ENCODE measurements at places on chromosomes 13 and 19.

- DNase-seq = no peak
These were observed 14.5 kb downstream of the FCGBP start for GRCh38 chr19:39919976-39920375.

DNA sequence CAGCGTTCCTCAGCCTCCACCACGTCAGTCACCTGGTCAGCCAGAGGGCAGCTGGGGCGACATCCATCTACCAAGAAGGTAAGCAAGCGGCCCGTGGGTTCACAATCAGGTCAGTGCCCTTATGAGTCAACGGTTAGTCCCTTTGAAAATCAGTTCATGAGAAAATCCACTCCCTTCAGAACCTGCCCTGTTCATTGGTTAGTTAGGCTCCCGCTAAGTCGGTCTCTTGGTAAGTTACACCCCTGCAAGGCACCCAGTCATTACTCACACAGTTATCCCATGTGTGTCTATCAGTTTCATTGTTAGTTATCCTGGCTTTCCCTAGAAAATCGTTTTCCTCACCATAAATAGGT is 564 bp downstream of the SIGLECL1 start:
- DNase-seq = no peak

DNA sequence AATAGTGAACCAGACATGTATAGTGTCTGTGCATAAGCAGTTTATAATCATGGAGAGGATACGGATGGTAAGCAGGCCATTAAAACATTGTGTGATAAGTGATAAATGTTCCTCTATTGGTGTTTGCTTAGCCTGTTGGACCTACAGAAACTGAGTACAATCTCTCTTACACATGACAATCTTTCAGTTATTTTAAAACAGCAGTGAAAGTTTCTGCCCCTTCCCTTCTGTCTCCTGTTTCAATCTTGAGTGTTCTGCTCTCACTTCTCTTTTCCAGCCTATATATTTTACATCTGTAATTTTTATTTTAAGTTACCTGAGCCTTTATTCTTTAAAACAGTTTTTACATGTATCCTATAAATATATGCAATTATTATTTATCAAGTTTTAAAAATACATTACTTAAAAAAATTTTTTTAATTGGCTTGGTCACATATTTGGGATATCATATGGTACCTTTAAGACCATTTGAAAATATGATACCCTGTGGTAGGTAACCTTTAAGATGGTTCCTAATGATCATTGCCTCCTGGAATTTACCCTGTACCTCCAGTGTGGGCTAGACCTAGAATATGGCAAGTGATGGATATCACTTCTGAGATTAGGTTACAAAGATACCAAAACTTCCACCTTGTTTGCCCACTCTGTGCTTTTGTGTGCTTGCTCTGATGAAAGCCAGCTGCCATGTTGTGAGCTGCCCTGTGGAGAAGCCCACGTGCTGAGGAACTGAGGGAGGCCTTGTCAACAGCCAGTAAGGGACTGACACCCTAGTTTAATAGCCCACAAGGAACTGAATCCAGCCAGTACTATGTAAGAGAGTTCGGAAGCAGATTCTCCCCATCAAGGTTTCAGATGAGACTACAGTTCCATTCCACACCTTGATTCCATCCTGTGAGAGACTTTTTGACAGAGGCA is 99.3 kb downstream of the DHRS12 start:
- no peak for DNase-seq

GRCh38 chr19:49362929-49363267 is 682 bp upstream of the TEAD2 start:
- no peak for DNase-seq

- no peak for DNase-seq
These were observed 177.3 kb downstream of the PCDH9 start for GRCh38 chr13:67052550-67053490.

DNA sequence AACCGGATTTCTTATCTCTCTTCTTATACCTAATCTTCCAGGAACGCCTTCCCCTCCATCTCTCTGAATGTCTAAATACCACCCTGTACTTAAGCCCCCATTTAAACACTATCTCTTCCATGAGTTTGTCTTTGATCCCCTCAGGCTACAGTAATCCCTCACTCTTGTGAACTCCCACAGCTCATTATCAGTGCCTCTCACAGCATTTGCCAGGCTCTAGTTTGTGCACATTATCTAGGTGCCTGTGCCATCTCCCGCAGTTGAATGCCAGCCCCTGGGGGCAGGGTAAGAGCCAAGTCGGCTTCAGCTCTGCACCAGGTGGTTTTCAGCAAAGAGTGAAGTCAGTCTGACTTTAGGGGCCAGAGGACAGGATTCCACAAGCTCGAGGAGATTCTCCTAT is 71.4 kb downstream of the FREM2 start:
- DNase-seq = no peak

GRCh38 chr19:7428651-7429113 is 60.2 kb downstream of the PEX11G start:
- no peak for DNase-seq

DNA sequence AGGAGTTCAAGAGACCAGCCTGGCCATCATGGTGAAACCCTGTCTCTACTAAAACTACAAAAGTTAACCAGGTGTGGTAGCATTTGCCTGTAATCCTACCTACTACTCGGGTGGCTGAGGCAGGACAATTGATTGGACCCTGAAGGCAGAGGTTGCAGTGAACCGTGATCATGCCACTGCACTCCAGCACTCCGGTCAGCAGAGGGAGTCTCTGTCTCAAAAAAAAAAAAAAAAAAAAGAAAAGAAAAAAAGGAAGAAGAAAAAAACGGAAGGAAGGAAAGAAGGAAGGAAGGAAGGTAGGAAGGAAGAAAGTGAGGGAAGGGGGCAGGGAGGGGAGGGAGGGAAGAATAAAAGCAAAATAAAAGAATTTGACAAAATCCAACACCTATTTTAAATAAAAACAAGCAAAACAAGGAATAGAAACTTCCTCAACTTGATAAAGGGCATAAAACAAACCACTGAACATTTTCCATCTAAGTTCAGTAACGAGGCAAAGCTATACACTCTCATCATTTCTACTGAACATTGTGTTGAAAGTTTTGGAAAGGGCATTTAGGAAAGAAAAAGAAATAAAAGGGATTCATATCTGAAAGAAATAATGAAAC is 411.6 kb upstream of the SLITRK5 start:
- no peak for DNase-seq

GRCh38 chr13:59259165-59260000 is 904.3 kb downstream of the DIAPH3 start:
- DNase-seq = no peak

DNA sequence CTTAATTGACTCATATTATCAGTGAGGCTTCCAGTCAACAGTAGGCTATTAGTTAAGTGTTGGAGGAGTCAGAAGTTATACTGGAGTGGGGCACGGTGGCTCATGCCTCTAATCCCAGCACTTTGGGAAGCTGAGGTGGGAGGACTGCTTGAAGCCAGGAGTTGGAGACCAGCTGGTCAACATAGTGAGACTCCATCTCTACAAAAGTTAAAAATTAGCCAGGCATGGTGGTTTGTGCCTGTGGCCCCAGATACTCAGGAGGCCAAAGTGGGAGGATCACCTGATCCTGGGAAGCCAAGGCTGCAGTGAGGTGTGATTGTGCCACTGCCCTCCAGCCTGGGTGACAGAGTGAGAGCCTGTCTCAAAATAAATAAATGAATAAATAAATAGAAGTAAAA is 53.2 kb downstream of the COMP start:
- no peak for DNase-seq

- DNase-seq = no peak
These were observed 14.5 kb upstream of the DCT start for GRCh38 chr13:94494026-94494425.

Measured in stimulated activated CD8-positive, alpha-beta memory T cell treated with anti-CD3 and anti-CD28 coated beads, Interleukin-7, amount 100 ng/mL, for 4 hours (primary cell).